Fibroblast of skin of left biceps (primary cell): ENCODE measurements at places on chromosomes 1 and 21.

- DNase-seq: no peak
Observed at GRCh38 chr1:156157506-156157905, 4.1 kb downstream of the SEMA4A start.

GRCh38 chr1:32538887-32539583, at the start of gene ZBTB8A:
TSS of gene ZBTB8A (plus strand) at chr1:32539427. CDS start at chr1:32592932, 53,505 bp downstream.
- DNase-seq: no peak

- DNase-seq: no peak
Observed at GRCh38 chr21:26943921-26944320, 23.0 kb downstream of the ADAMTS5 start.

DNA sequence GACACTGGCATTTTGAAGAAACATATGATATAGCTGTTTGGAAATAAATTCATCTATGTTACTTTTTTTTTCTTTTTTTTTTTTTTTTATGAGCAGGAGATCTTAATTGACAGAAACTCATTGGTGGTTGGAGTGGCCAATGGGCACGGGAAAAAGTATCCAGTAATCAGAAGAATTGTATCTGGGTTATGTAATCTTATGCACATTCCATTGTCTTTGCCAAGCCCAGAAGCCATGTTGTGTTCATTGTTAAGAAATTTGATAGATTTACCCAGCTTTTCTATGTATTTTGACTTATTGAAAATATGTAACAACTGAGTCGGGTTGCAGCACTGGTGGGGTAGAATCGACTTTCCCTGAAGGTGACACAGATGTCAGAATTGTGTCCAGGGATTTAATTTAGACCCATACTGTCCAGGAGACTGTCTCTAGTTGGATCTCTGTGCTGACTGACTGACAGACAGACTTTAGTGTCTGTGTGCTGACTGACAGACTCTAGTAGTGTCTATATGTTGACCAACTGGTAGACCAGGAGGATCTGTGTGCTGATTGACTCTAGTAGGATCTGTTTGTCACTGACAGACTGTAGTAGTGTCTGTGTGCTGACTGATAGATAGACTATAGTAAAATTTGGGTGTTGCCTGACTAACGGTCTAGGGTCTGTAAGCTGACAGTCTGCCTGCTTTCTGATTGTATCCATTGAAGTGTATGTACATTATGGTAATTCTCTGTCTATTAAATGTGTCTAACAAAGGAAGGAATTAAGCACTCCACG, 12.3 kb upstream of the C4BPB start:
- DNase-seq: no peak

GRCh38 chr1:25899792-25900191, 6.4 kb downstream of the STMN1 start:
- no peak for DNase-seq

GRCh38 chr1:45263132-45263531, 56.7 kb upstream of the ZSWIM5 start:
- DNase-seq: no peak
